ENCODE measurements at places on chromosomes 7 and 10.

- no peak for DNase-seq
Measured at GRCh38 chr10:133456041-133456951, 2.6 kb downstream of the SCART1 start.

DNA sequence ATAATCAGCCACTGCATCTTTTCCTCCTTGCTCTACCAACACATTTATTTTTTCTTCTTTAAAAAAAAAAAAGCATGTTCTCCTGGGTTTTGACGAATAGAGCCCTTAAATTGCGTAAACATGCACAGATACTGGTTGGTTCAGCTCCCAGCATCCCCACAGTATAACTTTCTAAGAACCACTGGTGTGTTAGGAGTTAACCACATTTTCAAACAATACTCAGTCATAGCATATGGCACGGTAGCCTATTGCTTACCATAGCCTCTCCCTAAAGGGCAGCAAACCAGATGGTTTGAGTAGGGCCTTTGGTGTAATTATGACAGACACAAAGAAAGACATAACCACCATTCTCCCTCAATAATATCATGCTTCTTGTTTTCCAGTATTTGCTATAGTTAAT, 145.0 kb downstream of the LRRC4 start:
- DNase-seq, result no peak

DNA sequence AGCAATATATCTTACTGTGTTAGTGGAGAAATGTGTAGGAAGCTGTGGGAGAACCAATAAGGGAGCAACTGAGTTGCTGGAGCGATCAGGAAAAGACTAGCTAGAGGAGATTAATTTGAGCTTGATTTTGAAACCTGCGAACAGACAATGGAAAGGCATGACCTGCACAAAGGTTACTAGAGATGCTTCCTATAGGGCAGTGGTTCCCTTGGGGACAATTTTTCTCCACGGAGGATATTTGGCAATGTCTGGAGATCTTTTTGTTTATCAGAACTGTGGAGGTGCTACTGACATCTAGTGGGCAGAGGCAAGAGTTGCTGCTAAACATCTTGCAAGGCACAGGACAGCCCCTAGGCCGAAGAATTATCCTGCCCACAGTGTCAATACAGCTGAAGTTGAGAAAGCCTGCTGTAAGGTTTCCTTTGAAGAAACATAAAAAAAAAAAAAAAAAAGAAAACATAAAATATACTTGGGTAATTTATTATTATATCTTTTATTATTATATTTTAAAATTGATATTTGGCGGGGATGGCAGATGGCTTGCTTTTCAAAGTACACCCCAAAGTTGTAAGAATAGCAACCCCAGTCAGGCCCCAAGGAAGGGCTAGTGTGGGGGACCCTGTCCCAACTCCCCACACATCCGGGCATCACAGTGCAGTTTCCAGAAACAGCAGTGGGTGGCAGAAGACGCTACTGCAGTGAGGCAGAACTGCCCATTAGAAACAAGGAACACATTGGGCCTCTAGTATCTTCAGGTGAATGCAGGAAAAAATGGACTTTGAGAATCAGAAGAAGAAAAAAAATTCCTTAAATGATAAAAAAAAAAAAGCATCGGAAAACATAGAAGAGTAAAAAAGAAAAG, 481.6 kb downstream of the SH2D4B start:
- DNase-seq, result peak; percentile 61

DNA sequence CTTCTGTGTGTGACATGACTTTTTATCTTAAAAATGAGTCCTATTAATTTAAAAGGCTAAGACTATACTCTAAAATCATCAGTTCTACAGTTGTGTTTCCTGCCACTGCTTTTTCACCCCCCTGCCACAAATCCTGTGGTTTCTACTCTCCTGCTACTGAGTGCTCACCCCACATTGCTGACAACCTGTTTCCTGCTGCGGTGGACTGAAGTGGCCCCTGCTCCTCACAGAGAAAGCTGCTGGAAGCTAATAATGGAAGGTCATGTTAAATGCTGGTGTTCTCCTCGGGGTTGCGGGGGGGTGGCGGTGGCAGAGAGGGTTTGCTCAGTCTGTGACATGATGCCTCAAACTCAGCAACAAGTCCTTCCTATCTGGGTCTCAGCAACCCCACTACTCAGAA, 113.2 kb upstream of the INHBA start:
- DNase-seq, result peak; percentile 67

DNA sequence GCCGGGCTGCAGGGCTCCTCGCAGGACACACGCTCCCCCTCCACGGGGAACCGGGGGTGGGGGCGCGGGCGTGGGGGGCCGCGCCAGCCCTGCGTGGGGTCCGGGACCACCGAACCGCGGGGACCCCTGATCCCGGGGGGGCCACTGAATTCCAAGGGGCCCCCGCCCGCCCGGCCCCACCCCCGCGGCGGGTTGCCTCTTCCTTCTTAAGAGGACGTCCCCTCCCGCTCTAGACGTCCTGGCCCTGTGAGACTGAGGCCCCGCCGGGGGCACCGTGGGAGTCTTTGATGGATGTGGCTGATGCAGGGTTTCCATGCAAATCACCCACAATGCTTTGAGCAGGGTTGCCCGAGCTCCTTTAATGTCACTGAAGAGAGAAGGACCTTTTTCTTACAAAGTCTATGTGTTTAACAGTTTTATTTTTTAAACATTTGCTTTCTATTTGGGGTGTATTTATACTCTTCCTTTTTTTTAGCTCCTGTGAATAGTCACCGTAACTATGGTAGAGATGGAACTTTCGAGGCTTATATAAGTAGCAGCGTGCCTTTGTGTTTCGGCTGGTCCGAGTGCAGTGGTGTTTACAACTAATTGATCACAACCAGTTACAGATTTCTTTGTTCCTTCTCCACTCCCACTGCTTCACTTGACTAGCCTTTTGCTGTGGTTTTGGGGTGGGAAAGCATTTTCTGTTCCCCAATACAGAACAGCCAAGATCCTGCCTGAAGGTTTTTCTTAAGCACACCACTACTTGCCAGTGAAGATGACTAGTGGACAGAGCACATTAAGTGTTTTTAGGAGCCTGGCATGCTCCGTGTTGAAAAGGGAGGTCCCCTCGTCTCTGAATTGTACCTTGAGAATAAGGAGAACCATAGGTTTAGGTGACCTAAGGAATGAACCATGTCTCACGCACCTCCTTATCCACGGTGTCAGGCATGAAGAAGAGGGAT, 44.8 kb downstream of the PDIA4 start:
- DNase-seq, result peak; percentile 86

DNA sequence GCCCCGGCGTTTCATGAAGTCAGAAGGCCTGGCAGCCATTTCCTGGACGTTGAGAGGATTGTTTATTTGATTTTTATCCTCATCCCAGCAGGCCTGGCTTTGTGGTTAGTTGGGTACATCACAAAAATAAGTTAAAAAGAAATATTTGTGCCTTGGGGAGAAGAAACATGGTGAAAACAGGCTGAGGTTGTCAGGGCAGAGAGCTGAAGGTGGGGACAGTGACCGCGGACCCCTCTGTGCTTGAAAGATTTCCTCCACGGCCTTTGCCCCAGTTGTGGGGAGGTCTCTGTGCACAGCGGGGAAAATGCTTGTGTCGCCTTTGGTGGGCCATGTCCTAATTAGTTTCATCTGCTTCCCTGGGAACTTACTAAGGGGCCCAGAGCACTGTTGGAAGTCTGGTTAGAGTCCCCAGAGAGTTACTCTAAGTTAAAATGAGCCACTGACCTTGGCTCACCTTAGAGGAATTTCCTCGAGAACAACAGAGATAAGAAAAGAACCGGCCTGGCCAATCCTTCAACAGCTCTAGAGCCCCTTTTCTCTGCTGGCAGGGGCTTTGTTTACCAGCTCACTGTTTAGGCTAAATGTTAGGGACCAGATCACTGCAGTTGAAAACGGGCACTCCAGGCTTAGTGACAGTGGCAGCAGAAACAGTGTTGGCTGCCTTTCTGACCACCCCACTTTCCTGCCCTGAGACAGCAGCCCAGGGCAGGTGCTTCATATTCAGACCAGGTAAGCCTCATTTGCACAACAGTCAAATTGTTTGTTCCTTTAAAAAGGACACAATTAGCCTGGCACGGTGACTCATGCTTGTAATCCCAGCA, 37.9 kb downstream of the CRCP start:
- DNase-seq, result peak; percentile 73

DNA sequence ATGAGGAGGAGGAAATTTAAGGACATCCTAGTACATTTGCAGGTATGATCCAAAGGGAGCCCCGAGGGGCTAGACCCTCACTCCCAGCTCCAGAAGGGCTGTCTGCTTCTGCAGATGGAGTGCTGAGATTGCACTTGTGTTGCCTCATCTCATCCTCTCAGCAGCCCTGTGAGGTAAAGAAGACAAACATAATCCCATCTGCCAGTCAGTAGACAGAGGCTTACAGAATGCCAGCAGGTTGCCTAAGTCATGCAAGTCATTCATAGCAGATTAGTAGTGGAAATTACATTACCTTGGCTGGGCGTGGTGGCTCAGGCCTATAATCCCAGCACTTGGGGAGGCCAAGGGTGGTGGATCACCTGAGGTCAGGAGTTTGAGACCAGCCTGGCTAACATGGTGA, 45.4 kb downstream of the BLVRA start:
- no peak for DNase-seq

- no peak for DNase-seq
Measured at GRCh38 chr10:14332903-14333302, 2.2 kb upstream of the FRMD4A start.
